ENCODE measurements at places on chromosomes 2 and 18. TPM values are rescaled to one million over a fixed set of nuclear protein-coding genes. Genes with fewer than 3 reads are reported as not detected.

UGP2 gene
- polyA plus RNA-seq, result 71.8 TPM

NIF3L1 gene
- 16.2 TPM for polyA plus RNA-seq

HPCAL1 gene
- 98.0 TPM for polyA plus RNA-seq

TMEM200C gene
- polyA plus RNA-seq, result not detected

IL37 gene
- not detected for polyA plus RNA-seq

MAP3K19 gene
- polyA plus RNA-seq, result not detected

ARMC9 gene
- polyA plus RNA-seq, result not detected

CREG2 gene
- not detected for polyA plus RNA-seq

WNT6 gene
- 0.37 TPM for polyA plus RNA-seq

ANTXR1 gene
- polyA plus RNA-seq, result not detected

NEU4 gene
- 0.26 TPM for polyA plus RNA-seq

GRCh38 chr2:127561371-127561770, 25.9 kb downstream of the MYO7B start:
- no peak overlapping the region for H3K27ac ChIP-seq
- H3K36me3 ChIP-seq, result no peaks in the 10 kb centered on the region
- DNase-seq, result no peak
- no peaks in the 10 kb centered on the region for H3K27me3 ChIP-seq
- H3K4me1 ChIP-seq, result peaks cover 37% of the 10 kb centered on the region

- no peak overlapping the region for H3K4me3 ChIP-seq
- H3K36me3 ChIP-seq, result no peaks in the 10 kb centered on the region
- no peak for DNase-seq
Measured at GRCh38 chr2:120739438-120740090, 3.9 kb downstream of the GLI2 start.

GRCh38 chr2:10733566-10733925, 12.1 kb downstream of the ATP6V1C2 start:
- no peaks in the 10 kb centered on the region for H3K4me1 ChIP-seq
- no peaks in the 10 kb centered on the region for H3K36me3 ChIP-seq
- no peaks in the 10 kb centered on the region for H3K27me3 ChIP-seq
- no peak overlapping the region for H3K4me3 ChIP-seq

DNA sequence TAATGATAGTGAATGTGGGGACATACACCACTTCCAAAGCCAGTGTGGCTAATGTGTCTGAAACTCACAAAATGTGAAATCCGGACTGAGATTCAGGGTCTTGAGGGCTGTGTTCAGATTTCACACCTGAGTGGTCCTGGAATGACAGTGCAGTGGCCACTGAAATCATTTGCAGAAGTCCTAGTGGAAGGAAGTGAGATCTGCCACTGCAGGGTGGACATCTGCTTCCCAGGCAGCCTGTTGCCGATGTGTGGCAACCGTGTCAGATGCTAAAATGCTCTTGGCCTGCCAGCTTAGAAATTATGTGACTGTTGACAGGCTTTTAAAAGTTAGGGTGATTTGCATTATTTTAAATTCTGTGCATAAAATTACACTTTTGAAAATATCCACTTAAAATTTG, 77.8 kb upstream of the TMEM200C start:
- peaks cover 31% of the 10 kb centered on the region for H3K4me1 ChIP-seq
- DNase-seq, result no peak
- H3K27ac ChIP-seq, result no peak overlapping the region
- H3K4me3 ChIP-seq, result no peak overlapping the region

DNA sequence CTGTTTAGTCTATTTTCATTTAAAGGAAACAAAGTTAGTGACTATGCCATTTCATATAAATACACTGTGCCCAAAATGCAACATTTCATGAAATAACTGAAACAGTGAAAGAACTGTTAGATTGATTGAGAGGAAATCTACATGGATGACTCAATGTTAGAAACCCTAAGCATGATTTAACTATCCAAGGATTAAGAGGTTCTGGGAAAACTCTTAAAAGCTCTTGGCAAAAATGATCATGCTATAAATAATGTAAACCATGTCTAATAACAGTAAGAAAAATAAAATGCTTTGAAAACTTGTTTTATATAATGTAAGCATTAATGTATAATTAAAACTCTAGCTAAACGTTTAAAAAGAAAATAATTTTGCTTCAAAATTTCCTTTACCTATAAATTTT, 23.5 kb downstream of the MMADHC start:
- no peak overlapping the region for H3K4me3 ChIP-seq
- DNase-seq, result no peak
- H3K36me3 ChIP-seq, result peaks cover 30% of the 10 kb centered on the region
- no peak overlapping the region for H3K27ac ChIP-seq
- H3K4me1 ChIP-seq, result peaks cover 3% of the 10 kb centered on the region
- H3K27me3 ChIP-seq, result no peaks in the 10 kb centered on the region

DNA sequence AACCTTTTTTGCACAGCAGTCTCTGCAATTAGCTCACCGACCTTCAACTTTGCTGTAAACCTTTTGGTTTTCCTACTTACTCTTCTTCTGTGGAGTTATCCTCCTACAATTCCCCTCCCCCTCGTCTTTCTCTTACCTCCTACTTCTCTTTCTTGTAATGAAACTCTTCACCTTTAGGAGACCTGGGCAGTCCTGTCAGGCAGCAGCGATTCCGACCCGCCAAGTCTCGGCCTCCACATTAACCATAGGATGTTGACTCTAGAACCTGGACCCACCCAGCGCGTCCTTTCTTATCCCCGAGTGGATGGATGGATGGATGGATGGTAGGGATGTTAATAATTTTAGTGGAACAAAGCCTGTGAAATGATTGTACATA, 8.3 kb downstream of the TBR1 start:
- DNase-seq, result no peak
- H3K4me3 ChIP-seq, result no peak overlapping the region
- peaks cover 96% of the 10 kb centered on the region for H3K27me3 ChIP-seq
- no peak overlapping the region for H3K27ac ChIP-seq
- no peaks in the 10 kb centered on the region for H3K36me3 ChIP-seq

DNA sequence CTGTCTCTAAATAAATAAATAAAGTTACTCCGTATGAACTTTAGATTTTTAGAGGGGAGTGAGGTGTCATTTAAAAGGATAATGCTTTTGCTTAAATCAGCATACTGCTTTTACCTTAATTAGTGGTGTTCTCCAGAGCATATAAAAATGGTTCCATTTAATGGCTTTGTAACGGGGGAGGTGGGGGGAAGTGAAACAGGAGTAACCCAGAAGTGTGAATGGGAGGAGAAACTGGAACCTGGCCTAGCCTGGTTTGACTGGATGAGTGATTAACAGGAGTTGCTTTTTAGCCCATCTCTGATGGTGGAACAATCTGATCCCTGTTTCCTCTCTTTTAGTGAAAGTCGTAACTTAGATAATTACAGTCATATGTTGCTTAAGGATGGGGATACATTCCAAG, 1.6 kb downstream of the CNDP2 start:
- no peaks in the 10 kb centered on the region for H3K27me3 ChIP-seq
- DNase-seq, result peak; percentile 50
- peak overlapping the region; percentile 86 for H3K4me3 ChIP-seq

DNA sequence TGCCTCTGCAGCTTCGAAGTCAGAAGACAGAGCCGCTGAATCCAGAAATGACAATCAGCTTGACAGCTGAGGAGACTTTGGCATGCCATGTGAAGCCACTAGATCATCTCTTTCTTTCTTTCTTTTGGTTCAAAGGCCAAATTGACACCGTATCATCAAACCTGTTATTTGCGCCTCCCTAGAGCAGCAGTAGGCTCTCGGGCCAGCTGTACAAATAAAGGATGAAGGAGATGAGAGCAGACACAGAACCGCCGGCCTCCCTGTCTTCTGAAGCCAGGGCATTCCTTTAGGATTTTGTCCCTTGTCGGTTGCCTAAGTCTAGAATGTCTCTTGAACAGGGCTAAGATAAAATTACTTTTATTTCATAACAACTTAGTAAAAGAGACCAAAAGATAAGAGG, 36.8 kb downstream of the COL4A4 start:
- H3K36me3 ChIP-seq, result no peaks in the 10 kb centered on the region
- H3K27me3 ChIP-seq, result no peaks in the 10 kb centered on the region
- DNase-seq, result no peak
- H3K27ac ChIP-seq, result no peak overlapping the region

GRCh38 chr2:9573013-9573720, 17.5 kb upstream of the ADAM17 start:
- no peak for DNase-seq
- no peak overlapping the region for H3K27ac ChIP-seq
- H3K4me3 ChIP-seq, result no peak overlapping the region
- H3K4me1 ChIP-seq, result no peaks in the 10 kb centered on the region
- no peaks in the 10 kb centered on the region for H3K27me3 ChIP-seq
- H3K36me3 ChIP-seq, result no peaks in the 10 kb centered on the region

GRCh38 chr2:101395545-101396315, 8.4 kb upstream of the CREG2 start:
- H3K4me1 ChIP-seq, result peaks cover 18% of the 10 kb centered on the region
- H3K36me3 ChIP-seq, result no peaks in the 10 kb centered on the region
- no peak overlapping the region for H3K27ac ChIP-seq
- no peak for DNase-seq
- H3K27me3 ChIP-seq, result no peaks in the 10 kb centered on the region

- H3K4me1 ChIP-seq, result peaks cover 45% of the 10 kb centered on the region
- no peaks in the 10 kb centered on the region for H3K27me3 ChIP-seq
- no peaks in the 10 kb centered on the region for H3K36me3 ChIP-seq
- DNase-seq, result no peak
- H3K4me3 ChIP-seq, result no peak overlapping the region
Measured at GRCh38 chr2:109256921-109257320, 127.9 kb downstream of the SH3RF3 start.

GRCh38 chr18:61833978-61834377, 58.8 kb downstream of the RNF152 start:
- H3K4me1 ChIP-seq, result peaks cover 17% of the 10 kb centered on the region
- peaks cover 95% of the 10 kb centered on the region for H3K27me3 ChIP-seq
- H3K36me3 ChIP-seq, result no peaks in the 10 kb centered on the region
- no peak overlapping the region for H3K27ac ChIP-seq
- DNase-seq, result no peak

- H3K27ac ChIP-seq, result no peak overlapping the region
- no peaks in the 10 kb centered on the region for H3K4me1 ChIP-seq
- no peaks in the 10 kb centered on the region for H3K27me3 ChIP-seq
- no peak for DNase-seq
Measured at GRCh38 chr18:50665519-50665918, 105.6 kb downstream of the MAPK4 start.

DNA sequence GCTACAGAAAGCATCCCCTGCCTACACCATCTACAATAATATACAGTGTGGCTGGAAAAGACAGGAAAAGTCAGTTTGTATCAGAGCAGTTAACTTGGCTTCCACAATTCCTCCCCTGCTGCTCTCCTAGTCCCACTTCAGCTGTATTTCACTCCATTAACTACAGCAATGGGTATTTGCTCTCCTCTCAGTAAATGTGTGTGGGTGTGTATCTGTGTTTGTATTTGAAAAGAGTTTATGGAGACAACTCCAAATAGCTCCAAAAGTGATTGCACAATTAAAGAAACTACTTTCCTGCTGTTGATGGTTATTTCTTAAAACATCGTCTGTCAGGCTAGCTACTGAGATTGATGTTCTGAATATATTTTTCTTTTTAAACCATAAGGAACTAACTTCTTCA, 333.7 kb upstream of the FIGN start:
- no peak for DNase-seq
- no peak overlapping the region for H3K4me3 ChIP-seq
- no peaks in the 10 kb centered on the region for H3K4me1 ChIP-seq

- H3K27ac ChIP-seq, result no peak overlapping the region
- H3K36me3 ChIP-seq, result no peaks in the 10 kb centered on the region
- DNase-seq, result no peak
Measured at GRCh38 chr2:188422726-188423125, 131.1 kb downstream of the GULP1 start.

GRCh38 chr2:46866770-46867246, 48.8 kb downstream of the MCFD2 start:
- H3K27me3 ChIP-seq, result no peaks in the 10 kb centered on the region
- no peaks in the 10 kb centered on the region for H3K36me3 ChIP-seq
- H3K4me3 ChIP-seq, result no peak overlapping the region
- H3K27ac ChIP-seq, result no peak overlapping the region

GRCh38 chr2:38702413-38702812, 36.5 kb downstream of the GALM start:
- DNase-seq, result no peak
- no peaks in the 10 kb centered on the region for H3K4me1 ChIP-seq
- H3K36me3 ChIP-seq, result no peaks in the 10 kb centered on the region
- H3K27me3 ChIP-seq, result no peaks in the 10 kb centered on the region

GRCh38 chr2:86216575-86217555, 17.6 kb downstream of the MRPL35 start:
- H3K4me3 ChIP-seq, result no peak overlapping the region
- H3K27me3 ChIP-seq, result no peaks in the 10 kb centered on the region
- H3K4me1 ChIP-seq, result no peaks in the 10 kb centered on the region
- peaks cover 33% of the 10 kb centered on the region for H3K36me3 ChIP-seq

GRCh38 chr2:121698318-121698930, 38.3 kb downstream of the NIFK start:
- no peak overlapping the region for H3K4me3 ChIP-seq
- no peaks in the 10 kb centered on the region for H3K27me3 ChIP-seq
- no peaks in the 10 kb centered on the region for H3K36me3 ChIP-seq

DNA sequence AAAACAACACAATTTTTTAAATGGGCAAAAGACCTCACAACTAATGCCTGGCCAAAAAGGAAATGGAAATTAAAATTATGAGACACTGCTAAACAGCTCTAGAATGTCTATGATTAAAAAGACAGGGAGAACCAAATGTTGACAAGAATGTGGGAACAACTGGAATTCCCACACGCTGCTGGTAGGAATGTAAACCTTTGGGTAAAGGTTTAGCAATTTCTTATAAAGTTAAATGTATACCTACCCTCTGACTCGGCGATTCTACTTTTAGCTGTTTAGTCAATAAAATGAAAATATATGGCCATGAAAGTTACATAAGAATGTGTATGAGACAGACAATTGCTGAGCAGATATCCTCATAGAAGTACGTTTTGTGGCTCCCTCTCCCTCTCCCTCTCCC, 60.9 kb downstream of the ATF2 start:
- H3K27me3 ChIP-seq, result no peaks in the 10 kb centered on the region
- no peak overlapping the region for H3K4me3 ChIP-seq
- peaks cover 69% of the 10 kb centered on the region for H3K36me3 ChIP-seq
- no peaks in the 10 kb centered on the region for H3K4me1 ChIP-seq
- H3K27ac ChIP-seq, result no peak overlapping the region
